ENCODE measurements at places on chromosomes 7 and 10. TPM values are rescaled to one million over a fixed set of nuclear protein-coding genes. Genes with fewer than 3 reads are reported as not detected.

GRCh38 chr7:144027070-144027469 lies 21.7 kb upstream of the OR2A5 start:
- no peak for DNase-seq

GRCh38 chr7:127608446-127608845 lies 9.5 kb downstream of the PAX4 start:
- no peak for DNase-seq

DNA sequence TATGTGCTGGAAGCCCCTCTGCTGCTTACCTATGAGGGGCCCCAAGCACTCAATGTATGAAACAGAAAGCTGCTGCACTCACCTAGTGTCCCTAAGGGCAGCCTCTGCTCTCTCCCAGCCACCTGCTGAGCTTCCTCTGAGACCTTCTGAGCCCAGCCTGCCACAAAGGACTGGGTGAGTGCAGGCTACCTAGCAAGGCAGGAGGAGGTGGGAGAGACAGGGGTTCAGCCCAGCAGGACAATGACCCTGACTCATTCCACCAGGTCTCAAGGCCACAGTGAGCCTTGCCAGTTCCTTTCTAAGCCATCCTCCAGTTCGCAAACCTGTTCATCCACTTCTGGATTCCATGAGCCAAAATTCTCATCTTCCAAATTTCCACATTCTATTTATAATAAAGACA lies 16.3 kb downstream of the VOPP1 start:
- DNase-seq, result no peak

GRCh38 chr7:87886875-87887274 lies 10.6 kb downstream of the DBF4 start:
- no peak for DNase-seq

GRCh38 chr10:19168584-19168983 lies 120.0 kb downstream of the MALRD1 start:
- DNase-seq, result no peak

The ZNF783 gene
- total RNA-seq, result 17.3 TPM

All from mucosa of gallbladder (tissue), 1 donor.